ENCODE measurements at places on chromosomes 2 and 18.

- no peak for DNase-seq
Measured at GRCh38 chr18:77133835-77134496, 1.4 kb upstream of the MBP start.

- DNase-seq = no peak
Measured at GRCh38 chr2:144567745-144568144, 47.8 kb upstream of the ZEB2 start.

GRCh38 chr18:49626842-49627467 is 65.1 kb downstream of the LIPG start:
- no peak for DNase-seq

- DNase-seq = no peak
Measured at GRCh38 chr2:146295080-146295670, 1549.7 kb upstream of the ACVR2A start.

- DNase-seq = no peak
Measured at GRCh38 chr18:56112013-56112749, 524.2 kb upstream of the TCF4 start.

GRCh38 chr2:197298609-197299008 is 12.0 kb downstream of the ANKRD44 start:
- DNase-seq = no peak

- no peak for DNase-seq
Measured at GRCh38 chr2:240349133-240350005, 86.1 kb upstream of the GPC1 start.

- no peak for DNase-seq
Measured at GRCh38 chr18:2547477-2548087, 23.7 kb downstream of the METTL4 start.

- no peak for DNase-seq
Measured at GRCh38 chr18:56748698-56749268, 97.6 kb downstream of the WDR7 start.

GRCh38 chr2:214987261-214987660 is 151.2 kb downstream of the ABCA12 start:
- DNase-seq = no peak

DNA sequence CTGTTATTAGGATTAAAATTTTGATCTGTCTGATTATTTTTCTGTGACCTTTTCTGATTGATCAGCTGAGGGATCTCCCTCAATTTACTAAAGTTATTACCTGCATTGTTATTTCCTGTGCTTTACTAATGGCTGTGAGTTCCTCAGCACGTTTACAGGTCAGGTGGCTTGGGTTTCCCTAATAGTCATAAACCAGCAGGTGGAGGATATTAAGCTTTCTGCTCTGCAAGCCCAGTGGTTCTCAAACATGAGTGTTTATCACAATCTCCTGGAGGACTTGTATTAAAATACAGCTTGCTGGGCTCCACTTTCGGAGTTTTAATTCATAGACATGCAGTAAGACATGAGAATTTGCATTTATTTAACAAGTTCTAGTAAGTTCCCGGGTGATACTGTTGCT is 22.4 kb upstream of the UGP2 start:
- no peak for DNase-seq
